Left cardiac atrium (tissue), 4 donors: ENCODE measurements at places on chromosomes 12 and 14. TPM values are rescaled to one million over a fixed set of nuclear protein-coding genes. Genes with fewer than 3 reads are reported as not detected.
A peak's percentile ranks its signal among the peaks of the same experiment; 100 is the strongest.

The PTPRR gene
- 0.27 TPM for total RNA-seq

The CCDC198 gene
- total RNA-seq = not detected

The TAS2R19 gene
- total RNA-seq = 1.2 TPM

The GPD1 gene
- 150 TPM for total RNA-seq

The CLEC9A gene
- not detected for total RNA-seq

The CPSF6 gene
- 34.5 TPM for total RNA-seq

GRCh38 chr14:97796511-97796910 lies 999.3 kb downstream of the VRK1 start:
- no peak for DNase-seq

GRCh38 chr12:30100741-30101140 lies 317.0 kb upstream of the TMTC1 start:
- DNase-seq = no peak

- no peak for DNase-seq
Measured at GRCh38 chr12:41967668-41968500, 176.8 kb downstream of the GXYLT1 start.

GRCh38 chr14:99518441-99519346 lies 37.5 kb downstream of the CCNK start:
- peak; percentile 70 for DNase-seq

DNA sequence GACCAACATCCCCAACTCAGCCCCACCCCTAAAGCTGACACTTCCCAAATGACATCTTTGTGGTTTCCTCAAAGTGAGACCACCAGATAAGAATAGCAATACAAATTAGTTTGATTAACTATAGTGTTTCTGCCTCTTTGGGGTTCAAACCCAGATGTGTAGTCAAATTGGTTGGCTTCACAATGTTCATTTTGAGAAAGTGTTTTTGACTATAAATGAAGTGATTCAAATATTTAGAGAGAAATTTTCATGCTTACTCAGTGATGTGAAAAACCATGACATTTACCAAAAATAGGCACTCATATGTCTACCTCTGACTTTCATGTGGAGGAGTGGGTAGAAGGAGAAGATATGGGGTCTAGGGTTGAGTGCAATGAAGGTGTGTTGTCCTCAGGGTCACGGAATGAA lies 218.4 kb downstream of the BCAT1 start:
- DNase-seq = no peak
